GOT3 (cell line): ENCODE measurements at places on chromosomes 7 and 10.
A peak's percentile ranks its signal among the peaks of the same experiment; 100 is the strongest.

GRCh38 chr7:42483886-42484285 lies 246.9 kb upstream of the GLI3 start:
- DNase-seq, result no peak

DNA sequence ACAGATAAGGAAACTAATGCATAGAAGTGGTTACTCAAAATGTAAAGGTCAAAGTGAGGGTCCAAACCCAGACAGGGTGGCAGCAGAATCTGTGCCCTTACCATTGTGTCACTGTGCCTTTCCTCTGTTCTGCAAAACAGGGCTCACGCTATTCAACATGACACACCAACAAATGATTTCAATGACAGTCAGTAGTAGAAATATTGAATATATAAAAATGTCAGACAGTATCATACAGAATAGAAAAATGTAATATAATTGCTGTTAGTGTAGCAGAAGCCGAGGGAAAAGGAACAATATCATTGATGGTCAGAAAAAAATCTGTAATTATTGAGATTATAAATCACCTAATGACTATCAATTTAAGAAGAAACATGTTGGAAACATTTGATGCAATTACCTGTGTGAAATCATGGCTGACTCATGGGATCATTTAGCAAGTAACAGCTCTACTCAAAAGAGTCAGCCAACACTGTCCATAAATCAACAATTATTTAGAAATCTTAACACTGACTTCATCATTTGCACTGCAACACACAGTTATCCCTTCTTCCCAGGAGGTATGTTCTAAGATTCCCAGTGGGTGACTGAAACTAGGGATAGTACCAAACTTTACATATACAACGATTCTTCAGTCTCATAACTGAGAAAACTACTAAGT lies 198.7 kb downstream of the DGKI start:
- no peak for DNase-seq

DNA sequence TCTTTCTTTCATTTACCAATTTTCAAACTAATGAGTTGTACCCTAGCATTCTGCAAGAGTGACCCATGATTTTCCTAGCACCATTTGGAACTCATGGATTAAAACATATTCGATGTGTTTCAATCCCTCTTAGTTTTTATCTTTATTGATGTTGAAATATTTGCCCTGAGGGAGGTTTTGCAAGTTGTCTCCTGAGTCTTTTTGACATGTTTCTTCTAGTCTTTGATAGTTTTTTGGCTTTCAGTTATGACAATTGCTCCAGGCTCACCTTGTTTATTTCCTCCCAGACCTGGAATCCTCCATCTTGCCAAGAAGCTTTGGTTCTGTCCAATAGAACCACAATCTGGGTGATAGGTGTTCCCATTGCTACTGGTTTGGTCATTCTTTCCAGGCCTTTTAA lies 327.8 kb downstream of the WDR11 start:
- no peak for DNase-seq

DNA sequence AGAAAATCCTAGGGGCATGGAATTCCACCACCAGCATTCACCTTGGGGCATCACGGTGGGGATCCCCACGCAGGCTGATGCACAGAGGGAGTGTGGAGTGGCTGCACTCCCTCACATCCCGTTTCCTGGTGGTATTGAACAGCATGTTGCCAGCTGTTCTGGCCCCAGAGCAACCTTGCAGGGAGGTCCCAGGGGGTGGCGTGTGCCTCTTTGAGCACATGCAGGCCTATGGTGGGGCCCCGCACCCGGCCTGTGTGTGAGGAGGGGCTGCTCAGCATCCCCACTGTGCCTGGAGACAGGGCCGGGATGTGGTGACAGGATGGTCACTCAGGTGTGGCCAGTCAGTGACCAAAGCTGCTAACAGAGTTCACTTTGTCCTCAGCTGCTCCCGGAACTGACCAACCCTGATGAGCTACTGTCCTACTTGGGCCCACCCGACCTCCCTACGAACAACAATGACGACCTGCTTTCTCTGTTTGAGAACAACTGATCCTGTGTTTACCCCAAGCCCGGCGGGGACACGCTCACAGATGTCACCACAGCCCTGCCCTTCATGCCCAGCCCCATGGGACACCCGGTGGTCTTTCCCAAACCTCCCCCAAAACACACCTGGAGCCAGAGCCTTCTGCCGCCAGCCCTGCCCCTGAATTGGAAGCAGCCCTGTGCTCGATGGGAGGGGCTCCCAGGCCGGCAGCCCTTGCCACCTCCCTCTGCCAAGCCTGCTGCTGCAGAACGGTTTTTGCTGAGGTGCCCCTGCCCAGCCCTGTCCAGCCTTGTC lies 18.7 kb downstream of the ZMIZ2 start:
- no peak for DNase-seq

DNA sequence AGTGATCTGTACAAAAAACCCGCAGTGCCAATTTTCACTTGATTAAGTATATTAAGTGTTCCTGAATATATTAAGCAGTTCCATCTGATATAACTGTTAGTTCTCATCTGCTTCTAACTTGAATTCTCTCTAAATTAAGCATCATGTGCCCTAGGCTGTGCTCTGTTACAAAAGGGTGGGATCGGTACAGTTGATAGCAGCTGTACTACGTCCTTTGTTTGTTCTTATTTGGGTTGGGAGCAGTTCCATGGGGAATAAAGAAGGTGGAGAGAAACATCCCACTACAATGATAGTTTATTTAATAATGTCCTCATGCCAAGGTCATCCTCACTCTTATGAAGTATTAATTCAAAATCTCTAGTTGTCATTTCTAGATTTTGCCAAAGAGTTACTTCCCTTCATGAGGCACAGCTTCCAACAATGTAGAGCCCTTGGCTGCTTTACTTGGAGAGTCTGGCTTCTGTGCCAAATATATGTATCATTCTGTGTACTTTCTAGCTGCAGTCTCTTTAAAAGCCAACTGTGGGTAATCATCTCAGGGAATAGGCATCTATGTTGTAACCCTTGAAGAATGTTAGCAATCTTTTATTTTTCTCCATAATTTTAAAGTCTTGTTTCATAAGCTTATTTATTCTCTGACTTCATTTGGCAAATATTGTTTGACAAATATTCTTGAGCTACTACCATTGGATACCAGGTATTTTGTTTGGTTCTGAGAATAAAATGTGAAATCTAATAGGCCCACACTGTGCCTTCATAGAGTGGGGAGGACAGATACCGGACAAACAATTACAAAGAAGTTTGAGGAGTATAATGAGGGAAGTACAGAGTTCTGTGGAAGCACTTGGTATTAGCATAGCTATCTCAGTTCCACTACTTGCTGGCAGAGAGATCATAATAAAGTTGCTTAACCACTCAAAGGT lies 22.4 kb upstream of the AHR start:
- DNase-seq, result no peak

GRCh38 chr7:57400531-57401155 lies 49.3 kb upstream of the ZNF716 start:
- no peak for DNase-seq

DNA sequence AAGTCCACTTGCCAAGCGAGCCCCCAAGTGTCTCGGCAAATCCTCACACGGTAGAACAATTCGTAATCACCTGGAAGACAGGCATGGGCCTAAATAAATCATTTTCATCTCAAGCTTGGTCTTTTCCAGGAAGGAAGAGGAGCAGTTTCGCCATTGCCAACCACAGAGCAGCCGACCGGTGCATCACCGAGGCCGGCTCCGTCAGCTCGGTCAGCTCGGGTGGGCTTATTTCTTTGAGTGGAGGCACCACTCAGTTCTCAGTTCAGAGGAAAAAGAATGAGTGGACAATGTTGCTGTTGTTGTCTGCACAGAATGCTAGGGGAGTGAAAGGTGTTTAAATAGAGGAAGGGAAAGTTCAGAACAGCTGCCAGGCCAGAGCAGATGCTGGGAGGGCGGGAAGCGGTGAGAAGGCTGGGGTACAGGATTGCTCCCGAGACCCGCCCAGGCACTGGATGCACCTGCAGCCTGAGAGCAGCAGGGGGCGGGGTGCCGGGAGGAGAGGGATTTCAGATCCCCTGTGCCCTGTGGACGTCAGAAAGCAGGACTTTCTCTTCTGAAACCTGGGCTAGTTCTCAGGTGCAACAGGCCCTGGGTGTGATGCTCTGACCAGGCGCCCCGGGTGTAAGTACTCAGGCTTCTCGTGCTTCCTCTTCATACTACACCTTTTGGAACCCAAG lies 17.7 kb upstream of the IGFBP3 start:
- no peak for DNase-seq

DNA sequence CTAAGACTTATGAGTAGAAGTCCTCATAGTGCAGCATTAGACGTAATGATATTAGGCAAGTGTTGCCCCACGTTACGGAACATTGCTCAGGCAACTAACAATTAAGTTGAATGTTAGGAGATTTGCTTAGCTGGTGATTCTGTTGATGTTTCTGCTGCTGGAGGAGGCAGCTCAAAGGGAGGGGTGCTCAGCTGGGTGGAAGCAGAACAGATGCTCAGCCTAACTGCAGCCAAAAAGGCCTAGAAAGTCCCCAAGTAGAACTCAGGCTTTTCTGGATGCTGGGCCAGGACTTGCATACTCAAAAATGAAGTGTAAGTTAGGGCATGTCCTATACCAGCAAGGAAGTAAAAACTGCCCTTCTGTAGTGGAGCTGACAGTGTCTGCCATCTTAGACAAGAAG lies 201.4 kb downstream of the ADRA2A start:
- no peak for DNase-seq

GRCh38 chr7:26156451-26157420 lies 4.7 kb downstream of the NFE2L3 start:
- DNase-seq, result no peak

DNA sequence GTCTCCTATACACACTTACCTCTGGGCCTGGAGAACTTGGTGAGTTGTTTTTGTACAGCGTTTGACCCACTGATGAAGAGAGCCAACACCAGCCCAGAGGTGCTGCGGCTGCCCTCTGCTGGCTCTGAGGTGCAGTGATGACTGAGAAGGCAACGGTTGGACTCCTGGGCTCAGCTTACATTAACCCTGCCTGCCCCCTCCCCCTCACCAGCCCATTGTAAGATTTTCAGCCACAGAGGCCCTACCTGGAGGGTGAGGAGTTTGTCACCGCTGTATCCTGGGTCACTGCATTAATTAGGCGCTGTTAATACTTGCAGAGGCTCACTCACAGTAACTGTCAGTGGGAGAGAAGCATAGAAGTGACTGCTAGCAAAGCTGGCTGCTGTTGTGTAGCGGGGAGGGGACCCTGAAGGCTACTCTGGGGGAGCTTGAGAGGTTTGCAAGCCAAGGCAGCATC lies 19.0 kb upstream of the ANKRD2 start:
- no peak for DNase-seq

DNA sequence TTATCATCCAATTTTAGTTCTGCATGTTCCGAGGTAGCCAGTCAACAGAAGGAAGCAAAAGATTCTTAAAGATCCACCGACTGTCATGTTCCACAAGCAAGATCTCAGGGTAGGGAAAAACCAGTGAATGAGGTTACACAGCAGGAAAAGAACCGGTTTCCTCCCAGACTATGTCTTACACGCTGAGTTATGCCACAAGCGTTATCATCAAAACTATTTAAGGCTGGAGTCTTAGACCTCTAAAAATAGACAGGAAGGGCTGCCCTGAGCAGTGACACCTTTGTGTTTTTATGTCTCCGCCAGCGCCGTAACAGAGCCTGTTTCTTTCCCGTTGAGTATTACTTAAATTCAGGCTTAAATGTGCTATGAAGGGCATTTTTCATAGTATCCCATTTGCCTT lies 48.3 kb downstream of the PROSER2 start:
- no peak for DNase-seq

- DNase-seq, result no peak
Measured at GRCh38 chr10:67772894-67773511, 65.0 kb downstream of the DNAJC12 start.

GRCh38 chr7:42491106-42491505 lies 254.1 kb upstream of the GLI3 start:
- no peak for DNase-seq

- no peak for DNase-seq
Measured at GRCh38 chr10:79244841-79245504, 102.3 kb upstream of the PPIF start.

GRCh38 chr10:28797904-28798371 lies 120.6 kb downstream of the BAMBI start:
- DNase-seq, result no peak

GRCh38 chr10:107657851-107658250 lies 493.3 kb upstream of the SORCS1 start:
- DNase-seq, result no peak

GRCh38 chr7:21113609-21114415 lies 314.1 kb upstream of the SP4 start:
- DNase-seq, result no peak

- no peak for DNase-seq
Measured at GRCh38 chr7:91912494-91912893, 28.2 kb upstream of the AKAP9 start.

DNA sequence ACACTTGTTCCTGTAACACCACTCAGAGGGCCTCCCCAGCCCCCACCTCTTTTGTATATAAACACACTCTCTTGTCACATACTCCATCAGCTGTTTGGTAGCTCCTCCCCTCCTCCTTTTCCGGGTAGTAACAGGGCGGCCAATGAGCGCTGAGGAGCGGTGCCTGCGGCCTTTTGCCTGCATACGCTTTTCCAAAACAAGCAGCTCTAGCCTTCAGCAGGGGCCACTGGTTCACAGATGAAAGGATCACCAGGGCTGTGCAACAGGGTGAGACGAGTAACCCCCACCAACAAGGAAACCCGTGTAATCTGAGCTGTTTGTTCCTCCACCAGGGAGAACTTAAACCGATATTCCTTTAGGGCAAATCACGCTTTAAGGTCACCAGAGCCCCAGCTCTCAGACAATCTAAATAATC lies 3.9 kb downstream of the UBE2H start:
- peak; percentile 10 for DNase-seq

DNA sequence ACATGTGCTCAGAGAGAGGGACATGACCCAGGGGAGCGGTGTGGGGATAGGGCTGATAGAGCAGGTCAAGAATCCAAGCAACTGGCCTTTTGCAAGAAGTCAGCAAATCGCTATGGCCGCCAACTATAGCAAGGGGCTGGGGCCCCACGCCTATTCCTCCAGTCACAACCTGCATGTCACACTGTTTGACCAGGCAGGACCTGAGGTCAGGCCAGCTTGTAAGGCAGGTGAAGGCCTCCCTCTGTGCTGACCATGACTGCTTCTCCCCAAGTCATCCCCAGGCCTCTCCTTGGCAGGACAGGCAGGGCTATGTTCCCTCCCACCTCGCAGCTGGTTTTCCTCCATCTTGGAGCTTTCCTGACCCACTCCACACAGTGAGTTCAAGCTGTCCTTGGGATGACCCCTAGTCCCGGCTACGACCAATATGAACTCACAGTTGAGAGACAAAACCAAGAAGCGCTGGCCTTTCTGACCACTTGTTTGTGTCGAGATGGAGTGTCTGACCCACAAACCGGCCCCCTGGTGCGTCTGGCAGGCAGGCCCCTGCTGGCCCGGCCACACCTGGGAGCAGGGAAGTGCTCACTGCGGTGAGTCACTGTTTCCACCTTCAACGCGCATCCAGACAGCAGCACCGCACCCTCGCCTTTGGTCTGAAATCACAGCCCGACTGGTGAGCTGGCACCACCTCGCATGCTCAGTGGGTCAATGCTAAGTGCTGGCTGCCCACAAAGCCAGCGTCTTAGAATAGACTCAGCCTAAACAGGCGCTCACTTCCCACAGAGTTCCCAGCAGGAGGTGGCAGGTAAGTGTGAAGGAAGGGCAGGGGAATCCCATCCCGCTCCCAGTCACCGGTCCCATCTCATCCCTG lies 81.4 kb downstream of the VWA2 start:
- no peak for DNase-seq
